Gastroesophageal sphincter (tissue), 4 donors: ENCODE measurements at places on chromosomes 1 and 21. TPM values are rescaled to one million over a fixed set of nuclear protein-coding genes. Genes with fewer than 3 reads are reported as not detected.

- ATAC-seq, result no peak
Observed at GRCh38 chr1:228063251-228064191, 19.0 kb upstream of the ARF1 start.

Gene SLC6A9
- total RNA-seq, result 5.5 TPM

GRCh38 chr1:226627924-226628611 lies 79.5 kb downstream of the STUM start:
- ATAC-seq, result no peak

Gene TLCD4
- 18.4 TPM for total RNA-seq

- ATAC-seq, result no peak
Observed at GRCh38 chr1:23126801-23127200, 41.9 kb downstream of the LUZP1 start.

Gene VWA1
- 59.8 TPM for total RNA-seq

Gene BARHL2
- not detected for total RNA-seq

DNA sequence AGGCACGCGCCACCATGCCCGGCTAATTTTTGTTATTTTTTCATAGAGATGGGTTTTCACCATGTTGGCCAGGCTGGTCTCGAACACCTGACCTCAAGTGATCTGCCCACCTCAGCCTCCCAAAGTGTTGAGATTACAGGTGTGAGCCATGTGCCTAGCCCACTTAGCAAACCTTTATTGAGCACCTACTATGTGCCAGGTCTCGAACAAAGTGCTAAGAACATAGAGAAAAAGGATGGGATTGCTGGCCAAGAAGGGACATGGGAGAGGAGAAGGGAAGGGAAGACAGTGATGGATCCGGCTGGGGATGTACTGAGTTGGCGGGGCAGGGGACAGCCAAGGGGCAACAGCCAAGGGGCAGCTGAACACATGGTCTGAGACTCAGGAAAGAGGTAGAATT lies 55.6 kb upstream of the RPL11 start:
- ATAC-seq, result no peak

- ATAC-seq, result no peak
Observed at GRCh38 chr1:229664133-229664689, 38.2 kb downstream of the URB2 start.

- ATAC-seq, result peak; percentile 2
Observed at GRCh38 chr1:160342526-160342925, 524 bp downstream of the COPA start.

GRCh38 chr1:234980645-234981396 lies 147.8 kb downstream of the TOMM20 start:
- ATAC-seq, result peak; percentile 86
